ENCODE measurements at places on chromosomes 12 and 14. TPM values are rescaled to one million over a fixed set of nuclear protein-coding genes. Genes with fewer than 3 reads are reported as not detected.

GRCh38 chr14:90508536-90509254, 111.9 kb downstream of the CALM1 start:
- no peak for DNase-seq

DNA sequence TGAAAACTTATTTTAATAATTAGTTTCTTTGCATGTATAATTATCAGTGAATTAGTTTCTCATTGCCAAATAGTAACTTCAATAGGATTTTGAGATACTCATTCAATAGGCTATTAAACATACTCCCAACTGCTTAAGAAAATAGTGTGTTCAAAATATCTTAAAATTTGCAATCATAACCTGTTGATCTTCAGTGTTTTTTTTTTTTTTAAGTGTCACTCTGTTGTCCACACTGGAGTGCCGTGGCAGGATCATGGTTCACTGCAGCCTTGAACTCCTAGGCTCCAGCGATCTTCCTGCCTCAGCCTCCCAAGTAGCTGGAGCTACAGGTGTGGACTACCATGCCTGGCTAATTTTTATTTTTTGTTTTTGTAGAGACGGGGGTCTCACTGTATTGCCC, 1.5 kb upstream of the YARS2 start:
- no peak for DNase-seq

GRCh38 chr12:68342966-68343365, 10.8 kb upstream of the MDM1 start:
- DNase-seq: no peak

DNA sequence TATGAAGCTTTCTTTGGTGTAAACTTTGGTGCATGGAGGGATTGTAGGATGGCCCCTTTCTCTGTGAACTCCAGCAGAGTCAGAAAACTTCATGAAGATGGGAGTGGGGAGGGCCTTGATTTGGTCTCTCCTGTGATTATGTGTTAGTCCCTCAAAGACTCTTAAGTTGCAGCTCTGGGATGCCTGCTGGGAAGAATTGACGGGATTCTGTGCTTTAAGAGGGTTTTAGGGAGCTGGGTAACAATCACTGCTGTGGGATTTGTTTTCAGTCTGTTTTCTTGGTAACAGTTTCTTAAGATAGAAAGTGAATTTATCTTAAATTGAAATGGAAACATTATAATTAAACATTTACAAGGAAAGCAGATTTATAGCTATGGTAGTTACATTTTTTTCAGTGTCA, 378.1 kb downstream of the AACS start:
- DNase-seq: no peak

- DNase-seq: no peak
Measured at GRCh38 chr12:116642683-116643082, 83.5 kb downstream of the MAP1LC3B2 start.

Gene ABHD4
- 9.7 TPM for total RNA-seq

Gene PTPN21
- 0.21 TPM for total RNA-seq

Gene SLCO1B1
- total RNA-seq: not detected

Gene KRT77
- total RNA-seq: not detected

All from activated CD4-positive, alpha-beta T cell treated with anti-CD3 and anti-CD28 coated beads, Interleukin-2, amount 10 ng/mL, durations not matched to agents 24 days and 14 days (primary cell).